ENCODE measurements at places on chromosomes 7 and 10. TPM values are rescaled to one million over a fixed set of nuclear protein-coding genes. Genes with fewer than 3 reads are reported as not detected.

- DNase-seq = no peak
These were observed 113.8 kb downstream of the CDK6 start for GRCh38 chr7:92722541-92722940.

Gene CPA4
- polyA plus RNA-seq = 0.55 TPM

- no peak for DNase-seq
These were observed 623.4 kb upstream of the IGFBP3 start for GRCh38 chr7:46544396-46545008.

DNA sequence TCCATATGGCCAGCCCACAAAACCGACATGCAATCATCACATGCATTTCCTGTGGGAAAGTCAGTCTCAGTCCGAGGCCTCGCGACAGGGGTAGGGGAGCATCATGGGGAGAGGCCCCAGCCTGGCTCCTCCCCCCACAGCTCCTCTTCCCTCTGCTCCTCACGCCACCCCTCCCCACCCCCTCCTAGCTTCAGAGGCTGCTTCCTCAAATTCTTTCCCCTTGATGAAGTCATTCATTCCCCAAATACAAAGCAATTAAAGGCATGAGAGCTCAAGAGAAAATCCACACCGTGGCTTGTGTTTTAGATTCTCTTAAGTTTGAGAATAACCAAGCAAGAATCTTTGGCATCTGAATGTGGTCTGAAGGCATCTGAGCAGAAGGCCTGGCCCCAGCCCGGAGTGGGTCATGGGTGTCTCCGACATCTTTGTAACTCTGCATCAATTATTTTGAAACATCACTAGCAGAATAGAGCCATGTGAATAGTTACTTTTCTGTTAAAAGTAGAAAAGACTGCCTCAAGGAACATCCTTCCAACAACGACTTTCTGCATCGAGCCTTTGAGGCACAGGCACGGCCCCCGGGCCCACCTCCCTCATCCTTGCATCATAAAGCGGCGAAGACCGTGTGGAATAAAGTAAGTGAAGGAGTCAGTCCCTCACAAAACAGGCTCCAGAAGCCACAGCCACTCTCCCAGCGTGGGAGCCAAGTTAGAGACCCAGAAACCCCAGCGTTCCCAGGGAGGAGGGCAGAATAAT lies 90.9 kb downstream of the DIP2C start:
- no peak for DNase-seq
